ENCODE measurements at places on chromosomes 12 and 14.

DNA sequence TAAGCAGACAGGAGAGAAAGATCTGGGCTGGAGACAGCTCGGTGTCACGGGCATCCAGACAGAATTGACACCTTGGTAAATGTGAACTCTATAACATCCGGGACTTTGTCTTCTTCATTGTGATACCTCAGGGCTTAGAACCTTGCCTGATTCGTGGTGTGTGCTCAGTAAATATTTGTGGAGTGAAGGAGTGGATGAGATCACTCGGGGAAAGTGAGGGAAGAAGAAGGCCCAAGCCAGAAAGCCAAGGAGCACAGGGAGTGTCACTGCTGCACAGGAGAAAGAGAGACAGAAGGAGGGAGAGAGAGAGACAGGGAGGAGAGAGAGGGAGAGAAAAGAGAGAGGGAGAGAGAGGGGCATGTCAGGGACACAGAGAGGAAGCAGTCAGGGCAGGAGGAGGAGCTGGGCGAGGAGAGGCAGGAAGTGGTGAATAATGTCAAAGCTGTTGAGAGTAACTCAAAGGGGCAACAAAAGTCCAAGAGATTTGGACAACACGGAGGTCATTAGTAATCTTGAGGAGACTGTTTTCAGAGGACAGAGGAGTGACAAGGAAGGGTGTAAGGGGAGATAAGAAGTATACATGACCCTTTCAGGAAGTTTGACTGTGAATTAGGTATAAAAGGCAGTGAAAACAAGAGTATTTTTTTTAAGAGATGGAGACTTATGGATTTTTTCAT is 141.6 kb upstream of the MAX start:
- no peak for DNase-seq

DNA sequence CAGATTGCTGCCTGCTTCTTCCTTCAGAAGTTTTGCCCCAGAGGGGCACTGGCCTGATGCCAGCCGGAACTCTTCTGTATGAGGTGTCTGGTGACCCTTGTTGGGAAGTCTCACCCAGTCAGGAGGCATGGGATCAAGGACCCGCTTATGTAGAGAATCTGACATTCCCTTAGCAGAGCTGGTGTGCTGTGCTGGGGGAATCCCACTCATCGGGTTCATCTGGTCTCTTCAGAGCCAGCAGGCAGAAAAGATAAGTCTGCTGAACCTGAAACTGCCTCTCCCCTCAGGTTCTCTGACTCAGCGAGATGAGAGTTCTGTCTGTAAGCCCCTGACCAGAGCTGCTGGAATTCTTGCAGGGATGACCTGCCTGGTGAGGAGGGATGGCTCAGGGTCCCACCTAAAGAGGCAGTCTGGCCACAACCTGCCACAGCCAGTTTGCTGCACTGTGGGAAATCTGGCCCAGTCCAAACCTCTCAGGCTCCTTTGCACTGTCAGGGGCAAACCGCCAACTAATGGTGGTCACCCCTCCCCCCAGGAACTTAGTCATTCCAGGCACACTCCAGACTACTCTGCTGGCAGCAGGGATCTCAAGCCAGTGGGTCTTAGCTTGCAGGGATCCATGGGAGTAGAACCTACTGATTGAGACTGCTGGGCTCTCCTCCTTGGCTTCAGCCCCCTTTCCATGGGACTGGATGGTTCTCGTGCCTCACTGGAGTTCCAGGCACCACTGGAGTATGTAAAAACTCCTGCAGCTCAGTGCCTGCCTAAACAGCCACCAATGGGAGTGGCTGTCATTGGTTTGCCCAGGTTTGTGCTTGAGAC is 4.1 kb downstream of the CLEC2D start:
- DNase-seq: peak; percentile 91

GRCh38 chr12:92452763-92453162 is 250.0 kb upstream of the PLEKHG7 start:
- no peak for DNase-seq

DNA sequence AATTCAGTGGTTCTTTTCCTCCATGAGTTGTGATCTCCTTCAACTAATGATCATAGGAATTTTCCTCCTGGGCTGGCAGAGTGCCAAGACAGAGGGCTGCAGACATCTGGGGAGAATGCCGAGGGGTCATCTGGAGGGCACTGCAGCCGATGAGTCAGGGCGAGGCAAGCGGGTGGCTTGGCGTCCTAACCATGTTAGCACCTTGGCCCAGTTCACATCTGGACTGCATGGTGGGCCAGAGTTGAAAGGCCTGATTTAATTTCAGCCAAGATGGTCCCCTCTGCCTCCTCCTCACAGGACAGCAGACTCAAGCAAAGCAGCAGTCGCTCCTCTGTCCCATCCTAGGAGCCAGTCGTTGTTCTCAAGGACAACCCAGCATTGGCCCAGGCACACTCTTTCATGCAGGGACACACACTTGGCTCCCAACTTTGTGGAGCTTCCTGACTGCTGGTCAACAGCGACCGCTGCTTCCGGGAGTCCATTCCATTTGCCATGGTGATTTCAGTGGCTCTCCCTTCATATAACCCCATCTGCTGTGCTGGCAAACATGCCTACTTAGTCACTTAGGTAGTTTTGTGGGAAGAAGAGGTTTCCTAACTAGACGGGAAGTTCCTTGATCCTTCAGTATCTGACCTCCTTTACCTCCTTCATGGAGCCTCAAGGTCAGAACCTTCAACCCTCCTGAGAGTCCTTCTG is 161.8 kb downstream of the TTC8 start:
- peak; percentile 98 for DNase-seq

- DNase-seq: no peak
Measured at GRCh38 chr14:87097015-87097414, 896.0 kb downstream of the GALC start.

DNA sequence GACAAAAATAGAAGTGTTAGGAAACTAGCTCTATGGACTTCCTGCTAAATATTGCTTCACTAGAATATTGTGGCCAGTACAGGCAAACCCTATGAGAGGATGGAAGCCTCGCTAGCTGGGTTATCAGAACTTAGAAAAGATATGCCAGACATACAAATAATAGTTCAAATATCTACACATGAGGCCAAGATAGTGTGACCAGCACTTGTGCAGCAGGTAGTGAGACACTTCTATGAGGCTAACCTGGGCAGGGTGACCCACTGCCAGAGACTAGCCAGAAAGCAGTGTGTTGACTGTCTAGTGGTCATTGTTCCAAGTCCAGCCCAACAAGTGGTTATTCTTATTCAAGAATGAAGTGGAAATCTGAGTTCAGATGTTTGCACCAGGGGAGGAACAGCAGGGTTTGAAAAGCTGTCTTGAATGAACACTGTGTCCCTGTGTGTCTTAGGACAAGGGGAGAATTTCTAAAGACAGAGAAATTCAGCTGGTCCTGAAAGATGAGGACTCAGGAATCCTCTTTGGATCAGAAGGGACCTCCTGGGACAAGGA is 16.3 kb downstream of the TSPAN8 start:
- no peak for DNase-seq

- DNase-seq: no peak
Measured at GRCh38 chr14:24081739-24082211, 10.4 kb downstream of the CPNE6 start.

Measured in RPMI7951 (cell line).